ENCODE measurements at places on chromosomes 7 and 10. TPM values are rescaled to one million over a fixed set of nuclear protein-coding genes. Genes with fewer than 3 reads are reported as not detected.

Gene ZCCHC24
- 0.54 TPM for polyA plus RNA-seq

Gene ACTL6B
- not detected for polyA plus RNA-seq

Gene POM121L12
- polyA plus RNA-seq, result not detected

Gene RAMP3
- polyA plus RNA-seq, result not detected

Gene CUBN
- polyA plus RNA-seq, result not detected

Gene CCL26
- not detected for polyA plus RNA-seq

Gene HABP2
- polyA plus RNA-seq, result not detected

Gene PAX4
- not detected for polyA plus RNA-seq

Gene ANTXRL
- polyA plus RNA-seq, result not detected

Gene FAM24B
- polyA plus RNA-seq, result 14.0 TPM

Gene CPA4
- not detected for polyA plus RNA-seq

Gene DRGX
- not detected for polyA plus RNA-seq

Gene FBXL13
- polyA plus RNA-seq, result 1.8 TPM

Gene SLC16A12
- polyA plus RNA-seq, result not detected

Gene DEPP1
- not detected for polyA plus RNA-seq

Gene RBM20
- polyA plus RNA-seq, result not detected

Gene CDHR1
- polyA plus RNA-seq, result 0.08 TPM

Gene TUBB8
- polyA plus RNA-seq, result not detected

Gene CPN1
- not detected for polyA plus RNA-seq

Gene HMX3
- not detected for polyA plus RNA-seq

Gene WEE2
- not detected for polyA plus RNA-seq

Gene VWDE
- not detected for polyA plus RNA-seq

Gene OR2A5
- not detected for polyA plus RNA-seq
